Bone marrow (tissue), 2 donors: ENCODE measurements at places on chromosomes 3 and 15.

DNA sequence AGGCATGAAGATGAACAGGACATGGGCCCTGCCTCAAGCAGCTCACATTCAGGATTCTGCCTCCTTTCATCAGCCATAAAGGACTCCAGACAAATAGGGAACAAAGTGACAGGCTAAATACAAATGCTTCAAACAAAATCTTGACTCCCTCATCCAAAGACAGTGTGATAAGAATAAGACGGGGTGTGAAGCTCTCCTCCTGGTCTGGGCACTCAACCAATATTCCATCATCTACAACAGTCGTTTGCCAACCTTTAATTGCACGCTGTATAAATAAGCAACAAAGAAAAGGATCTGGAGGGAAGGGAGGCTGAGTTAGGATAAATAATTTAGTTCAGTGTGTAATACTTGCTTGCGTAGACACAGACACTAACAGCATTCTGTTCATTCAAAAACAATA, 5.4 kb downstream of the CCDC54 start:
- no peak for DNase-seq

DNA sequence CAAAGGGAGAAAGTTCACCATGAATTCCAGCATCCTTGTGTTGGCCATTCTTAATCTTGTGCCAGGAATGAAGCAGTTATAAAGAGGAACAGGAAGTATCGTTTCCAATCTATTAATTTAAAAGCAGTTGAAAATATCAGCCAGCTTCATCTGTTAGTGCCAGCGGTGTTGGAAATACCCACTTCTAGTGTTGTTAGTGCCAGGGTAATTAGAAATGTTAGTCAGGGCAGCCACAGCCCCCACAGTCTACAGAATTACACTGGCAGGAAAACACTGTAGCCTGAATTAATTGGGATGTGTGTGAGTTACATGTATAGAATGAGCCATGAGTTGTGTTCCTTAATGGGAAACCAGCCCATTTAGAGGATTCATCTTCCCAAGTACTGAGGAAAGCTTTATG, 127.8 kb downstream of the GHSR start:
- DNase-seq: no peak

- DNase-seq: no peak
Measured at GRCh38 chr3:69724722-69725435, 14.4 kb upstream of the MITF start.

GRCh38 chr3:113103588-113103987, 107.8 kb upstream of the BOC start:
- DNase-seq: no peak

- DNase-seq: no peak
Measured at GRCh38 chr3:178109691-178110090, 426.5 kb upstream of the KCNMB2 start.

DNA sequence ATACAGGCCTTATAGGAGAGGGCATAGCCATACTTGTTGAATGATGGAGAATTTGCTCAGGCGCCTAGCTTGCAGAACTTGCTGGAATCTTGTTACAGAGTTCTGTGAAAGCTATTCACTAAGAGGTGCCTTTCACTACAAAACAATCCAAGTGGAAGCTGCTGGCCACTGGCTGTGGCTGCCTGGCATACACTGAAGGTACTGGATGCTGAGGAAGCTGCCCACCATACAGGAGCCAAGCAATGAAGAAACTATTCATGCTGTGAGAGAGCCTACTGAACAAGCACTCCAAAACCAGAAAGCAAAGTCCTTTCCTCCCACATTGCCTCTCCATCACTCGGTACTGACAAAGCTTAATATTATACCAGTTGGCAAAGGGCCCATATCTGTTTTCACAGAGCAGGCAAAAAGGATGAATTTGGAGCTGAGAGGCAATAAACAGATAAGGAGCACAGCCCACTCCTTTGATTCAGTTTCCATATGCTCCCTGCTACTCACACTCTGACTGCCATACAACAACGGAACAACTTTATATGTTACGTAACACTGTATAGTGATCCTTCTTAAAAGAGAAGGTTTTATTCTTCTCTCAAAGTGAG, 192.6 kb upstream of the ALCAM start:
- no peak for DNase-seq

DNA sequence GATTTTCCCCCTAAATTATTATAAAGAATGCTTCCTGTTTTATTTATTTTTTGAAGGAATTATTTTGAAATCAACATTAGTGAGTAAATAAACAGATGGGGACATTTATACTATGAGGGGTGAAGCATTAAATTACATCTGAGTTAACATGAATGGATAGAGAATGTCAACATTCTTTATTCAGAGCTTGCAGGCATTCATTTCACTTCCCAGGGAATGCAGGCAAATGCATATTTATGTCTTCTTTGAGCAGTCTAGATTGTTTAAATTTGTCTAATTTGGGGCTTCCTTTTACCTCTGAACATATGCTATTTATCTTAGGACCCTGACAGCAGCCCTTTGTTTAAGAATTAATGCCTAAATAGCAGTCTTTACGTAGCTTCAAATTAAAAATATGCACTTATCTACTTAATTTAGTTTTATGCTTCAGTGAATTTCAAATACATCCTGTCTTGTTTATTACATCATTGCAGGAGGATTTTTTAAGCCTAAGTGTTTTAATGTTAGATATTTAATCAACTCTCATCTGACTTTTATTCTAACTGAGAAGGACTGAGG, 630.5 kb upstream of the LMCD1 start:
- no peak for DNase-seq

GRCh38 chr15:83471307-83471866, 24.2 kb downstream of the SH3GL3 start:
- DNase-seq: no peak

DNA sequence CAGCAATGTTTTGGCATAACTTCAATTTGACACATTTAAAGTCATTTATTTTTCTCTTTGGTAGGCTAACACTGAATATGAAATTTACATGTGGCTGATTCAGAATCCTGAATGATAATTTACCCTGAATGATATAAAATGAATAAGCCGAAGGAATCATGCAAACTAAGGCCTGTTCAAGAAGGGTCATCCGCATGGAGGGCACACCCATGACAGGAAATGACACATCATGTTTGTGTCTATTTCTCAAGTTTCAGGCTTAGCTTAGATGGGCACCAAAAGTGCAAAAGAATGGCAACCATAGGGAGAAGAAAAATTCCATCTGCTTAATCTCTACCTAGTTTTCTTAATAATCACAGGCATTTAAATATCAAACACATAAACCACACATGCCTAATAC, 141.5 kb downstream of the DUT start:
- DNase-seq: no peak

GRCh38 chr3:9098716-9099675, 135.7 kb upstream of the RAD18 start:
- DNase-seq: no peak

DNA sequence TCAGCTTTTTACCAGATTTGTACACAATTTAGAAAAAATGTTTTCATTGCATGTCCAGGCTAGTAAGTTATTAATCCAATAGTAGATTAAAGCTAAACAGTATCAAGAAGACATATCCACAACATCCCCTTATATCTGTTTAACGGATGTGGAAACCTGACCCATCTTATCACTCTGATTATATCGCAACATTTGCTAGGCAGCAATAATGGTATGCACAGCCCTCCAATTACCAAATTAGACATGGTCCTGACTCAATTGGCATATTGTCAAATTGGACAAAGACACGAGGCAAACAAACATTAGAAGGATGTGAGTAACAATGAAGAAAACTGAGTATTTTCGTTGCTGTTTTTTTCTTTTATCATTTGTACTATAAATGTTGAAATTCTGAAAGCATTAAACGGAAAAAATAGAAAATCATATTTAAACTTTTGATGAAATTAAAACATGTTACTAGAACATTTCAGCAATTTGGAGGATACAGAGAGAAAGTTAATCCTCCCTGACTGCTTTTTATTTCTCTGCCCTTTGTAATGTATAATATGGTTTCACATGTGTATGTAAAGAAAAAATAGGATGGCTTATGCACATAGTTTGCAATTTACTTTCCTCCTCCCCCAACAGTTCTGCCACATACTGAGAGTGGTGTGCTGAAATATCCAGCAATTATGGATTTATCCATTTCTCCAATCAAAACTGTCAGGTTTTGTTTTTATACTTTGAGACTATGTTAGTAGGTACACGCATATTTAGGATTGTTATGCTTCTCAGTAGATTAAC, 633.7 kb downstream of the ZIC1 start:
- DNase-seq: no peak

DNA sequence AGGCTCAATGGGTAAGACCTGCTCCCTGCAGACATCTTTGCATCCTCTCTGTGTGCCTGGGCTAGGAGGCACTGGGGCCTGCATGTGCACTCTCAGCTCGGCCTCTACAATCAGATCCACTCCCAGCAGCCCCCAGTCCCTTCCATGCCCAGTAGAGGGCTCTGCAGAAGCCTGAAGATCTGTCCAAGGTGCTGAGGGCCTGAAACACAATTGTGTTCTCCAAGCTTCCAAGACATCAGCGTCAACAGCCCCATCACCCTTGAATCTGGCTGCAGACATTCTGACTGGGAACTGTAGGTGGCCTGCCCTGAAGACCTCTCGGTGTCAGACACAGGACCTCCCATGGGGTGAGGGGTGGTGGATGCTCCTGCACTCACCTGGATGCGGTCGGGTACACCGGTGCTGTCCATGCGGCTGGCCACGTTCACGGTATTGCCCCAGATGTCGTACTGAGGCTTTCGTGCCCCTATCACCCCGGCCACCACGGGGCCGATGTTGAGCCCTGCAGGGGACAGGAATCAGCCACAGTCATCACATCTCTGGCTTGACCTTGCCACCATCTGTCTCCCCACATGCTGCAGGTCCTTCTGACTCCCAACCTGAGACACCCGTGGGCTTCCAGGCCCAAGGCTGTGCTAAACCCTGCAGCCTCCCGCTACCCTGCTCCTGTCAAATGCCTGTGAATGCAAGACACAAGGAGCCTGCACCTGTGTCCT, 84.7 kb downstream of the SEC22A start:
- no peak for DNase-seq

DNA sequence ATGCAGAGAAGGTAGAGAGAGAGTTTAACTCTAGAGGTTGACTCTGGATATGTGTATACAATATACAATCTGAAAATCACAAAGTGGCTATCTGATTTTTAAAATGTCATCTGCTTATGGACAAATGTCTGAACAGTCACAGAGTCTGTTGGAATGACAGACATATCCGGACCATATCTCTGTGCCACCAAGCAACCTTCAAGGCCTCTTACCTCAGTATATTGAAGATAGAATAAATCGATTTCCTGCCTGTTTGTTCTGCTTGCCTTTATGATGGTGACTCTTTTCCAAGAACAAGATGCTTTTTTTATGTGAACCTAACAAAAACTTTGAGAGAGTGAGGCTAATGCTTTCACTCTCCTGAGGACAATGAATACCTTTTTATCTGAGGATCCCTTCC, 151.1 kb downstream of the RBPMS2 start:
- no peak for DNase-seq

DNA sequence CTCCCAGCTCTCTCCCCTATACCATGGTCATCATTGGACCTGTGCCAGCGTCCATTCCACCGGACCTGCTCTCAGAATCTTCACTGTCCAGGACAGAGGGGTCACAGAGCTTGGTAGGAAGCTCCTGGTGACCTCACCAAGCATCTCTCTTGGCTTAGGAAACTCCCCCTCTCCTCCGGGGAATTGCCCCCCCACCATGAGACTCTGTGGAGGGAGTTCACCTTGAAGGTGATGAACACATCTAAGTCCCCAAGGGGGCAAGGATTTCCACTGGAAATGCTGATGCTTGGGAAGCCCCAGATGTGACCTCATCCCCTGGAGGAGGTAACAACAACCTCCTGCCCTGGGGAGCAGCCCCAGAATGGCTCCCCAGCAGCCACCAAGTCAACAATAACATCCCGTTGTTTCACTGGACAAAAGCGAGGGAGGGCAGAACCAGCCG, 3.2 kb downstream of the SEMA7A start:
- DNase-seq: no peak

DNA sequence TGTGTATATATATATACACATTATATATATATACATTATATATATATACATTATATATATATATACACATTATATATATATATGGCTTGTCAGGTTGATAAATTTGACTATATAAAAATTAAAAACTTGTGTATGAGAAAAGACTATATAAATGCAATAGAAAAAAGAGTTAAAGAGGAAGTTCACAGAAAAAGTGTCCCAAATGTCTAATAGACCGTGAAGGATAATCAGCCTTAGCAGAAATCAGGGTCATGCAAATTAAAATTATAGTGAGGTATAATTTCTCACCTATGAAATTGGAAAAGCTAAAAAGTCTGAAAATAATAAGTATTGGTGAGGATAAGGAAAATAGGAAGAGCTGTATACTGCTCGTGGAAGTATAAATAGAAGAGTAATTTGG, 51.1 kb downstream of the CHRD start:
- no peak for DNase-seq

DNA sequence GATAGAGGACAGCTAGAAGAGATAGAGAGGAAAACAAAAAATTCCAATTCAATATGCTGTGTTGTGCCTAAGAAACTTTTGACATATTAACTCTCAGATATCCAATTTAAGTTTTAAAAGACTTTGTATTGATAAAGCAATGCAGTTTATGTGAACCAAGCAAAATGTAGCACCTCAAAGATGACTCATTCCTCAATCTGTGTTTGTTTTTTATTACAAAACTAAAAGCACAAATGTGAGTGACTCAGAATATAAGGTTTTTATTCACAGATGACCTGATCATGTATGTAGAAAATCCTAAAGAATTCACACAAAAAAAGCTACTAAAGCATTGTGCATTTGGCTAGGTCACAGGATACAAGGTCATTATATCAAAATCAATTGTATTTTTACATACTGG, 11.1 kb downstream of the HCLS1 start:
- DNase-seq: no peak

DNA sequence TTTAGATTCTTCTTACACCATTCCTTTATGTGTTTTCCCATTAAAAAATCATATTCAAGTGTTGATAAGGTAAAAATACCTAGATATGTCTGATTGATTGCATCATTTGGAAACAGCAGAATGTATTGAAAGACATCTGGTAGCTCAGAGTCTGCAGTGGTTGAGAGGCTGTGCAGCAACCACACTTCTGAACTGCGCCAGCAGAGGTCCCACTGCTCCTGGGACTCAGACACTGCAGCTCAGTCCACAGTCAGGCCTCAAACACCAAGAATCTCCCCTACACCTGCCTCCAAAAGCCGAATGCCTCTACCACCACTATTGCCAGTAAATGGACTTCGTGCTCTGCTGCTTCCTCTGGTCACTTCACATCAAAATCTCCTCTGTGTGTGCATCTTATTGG, 176.9 kb upstream of the LMCD1 start:
- peak; percentile 22 for DNase-seq

- no peak for DNase-seq
Measured at GRCh38 chr3:194871864-194872668, 186.4 kb downstream of the FAM43A start.

DNA sequence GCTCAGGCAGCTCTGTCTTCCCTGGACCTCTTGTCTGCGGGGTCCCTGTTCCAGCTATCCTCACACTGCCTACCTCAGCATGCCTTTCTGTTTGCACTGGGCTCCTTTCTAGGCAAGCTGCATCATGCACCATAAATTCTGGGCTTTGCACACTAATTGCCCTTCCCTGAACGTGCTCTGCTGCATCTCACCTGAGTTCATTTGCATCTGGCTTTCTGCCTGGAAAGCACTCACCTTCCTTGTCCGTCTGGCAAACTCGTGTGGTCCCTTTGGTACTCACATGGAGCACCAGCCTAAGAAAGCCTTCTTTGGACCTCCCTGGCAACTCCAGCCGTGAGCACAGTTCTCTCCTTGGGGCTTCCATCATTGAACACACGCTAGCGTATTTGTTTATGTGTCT, 365.6 kb downstream of the SV2B start:
- DNase-seq: no peak
